ENCODE measurements at places on chromosomes 3 and 15.
A peak's percentile ranks its signal among the peaks of the same experiment; 100 is the strongest.

- DNase-seq: peak; percentile 56
Observed at GRCh38 chr3:32502118-32502945, at the start of gene CMTM6. Gene CMTM6, minus strand, starts transcription at chr3:32502852. Its CDS starts 107 bp downstream, at chr3:32502745.

DNA sequence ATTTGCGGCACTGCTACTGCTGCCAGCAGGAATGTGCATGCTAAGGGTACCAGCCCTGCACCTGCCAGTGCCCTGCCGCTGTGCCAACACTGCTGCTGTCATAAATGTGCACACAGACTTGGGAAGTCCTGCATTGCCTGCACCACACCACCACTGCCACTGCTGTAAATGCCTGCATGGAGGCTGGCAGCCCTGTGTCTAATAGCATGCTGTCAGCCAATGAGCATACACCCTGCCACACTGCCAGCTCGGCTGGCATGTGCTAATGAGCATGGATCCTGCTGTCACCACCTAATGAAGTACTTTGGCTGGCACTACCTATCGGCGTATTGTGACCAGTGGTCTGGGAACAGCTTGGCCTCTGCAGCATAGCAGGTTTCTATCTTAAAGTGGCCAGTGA lies 981.8 kb upstream of the GBE1 start:
- no peak for DNase-seq

DNA sequence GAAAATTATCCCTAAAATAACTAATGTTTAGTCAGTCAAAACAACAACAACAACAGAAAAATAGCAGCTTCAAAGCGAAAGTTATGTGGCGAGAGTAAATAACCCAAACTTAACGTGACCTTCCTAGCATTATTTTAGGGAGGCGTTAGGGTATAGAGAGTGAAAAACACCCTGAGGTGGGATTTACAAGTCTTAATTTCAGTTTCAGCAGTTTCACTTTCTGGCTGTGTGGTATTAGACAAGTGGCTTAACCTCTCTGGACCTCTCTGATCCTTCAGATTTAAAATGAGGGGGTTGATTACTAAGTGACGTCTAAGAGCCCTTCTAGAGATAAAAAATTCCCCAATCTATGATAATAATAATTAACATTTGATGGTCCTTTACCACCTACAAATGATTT lies 291.2 kb downstream of the ZBTB20 start:
- DNase-seq: no peak

DNA sequence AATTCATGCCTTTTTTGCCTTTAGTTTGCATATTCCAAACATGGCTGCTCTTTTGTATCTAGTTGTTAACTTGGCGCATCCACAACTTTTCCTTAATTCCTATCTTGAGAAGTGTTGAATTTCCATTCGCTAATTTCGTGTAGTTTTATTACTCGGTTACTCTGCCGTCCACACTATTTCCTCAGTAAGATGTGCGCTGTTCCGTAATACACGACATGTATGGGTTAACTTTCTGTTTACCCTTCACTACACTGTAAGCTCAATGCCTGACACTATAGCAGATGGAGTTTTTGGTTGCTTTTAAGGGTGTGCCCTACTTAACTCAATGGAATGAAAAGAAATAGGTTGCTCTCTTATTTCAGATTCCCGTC lies 724 bp downstream of the RPSA start:
- no peak for DNase-seq
